ENCODE measurements at places on chromosomes 13 and 19.

- DNase-seq: no peak
These were observed 232.0 kb downstream of the KLF5 start for GRCh38 chr13:73290844-73291243.

- DNase-seq: no peak
These were observed 133.8 kb downstream of the MRPL57 start for GRCh38 chr13:21310220-21310619.

DNA sequence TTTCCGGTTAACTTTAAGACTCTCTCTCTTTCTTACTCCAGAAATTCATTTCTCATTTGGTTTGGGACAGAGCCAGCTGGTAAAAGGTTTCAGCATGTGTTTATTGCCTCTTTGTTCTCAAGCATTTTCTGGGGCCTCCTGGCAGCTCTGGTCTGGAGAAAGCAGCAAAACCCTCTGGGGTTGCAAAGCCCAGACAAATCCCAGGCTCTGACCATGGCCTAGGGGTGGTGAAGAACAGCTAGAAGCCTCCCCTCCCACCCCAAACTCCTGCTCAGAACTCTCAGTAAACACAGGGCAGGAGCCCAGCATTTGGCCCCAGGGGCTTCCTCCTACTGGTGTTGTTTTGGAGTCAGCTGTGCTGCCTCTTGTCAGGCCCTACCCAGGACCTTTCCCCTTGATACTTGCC lies 124.2 kb upstream of the SERP2 start:
- DNase-seq: no peak

- no peak for DNase-seq
These were observed 80.7 kb downstream of the ATP11A start for GRCh38 chr13:112770504-112770903.

DNA sequence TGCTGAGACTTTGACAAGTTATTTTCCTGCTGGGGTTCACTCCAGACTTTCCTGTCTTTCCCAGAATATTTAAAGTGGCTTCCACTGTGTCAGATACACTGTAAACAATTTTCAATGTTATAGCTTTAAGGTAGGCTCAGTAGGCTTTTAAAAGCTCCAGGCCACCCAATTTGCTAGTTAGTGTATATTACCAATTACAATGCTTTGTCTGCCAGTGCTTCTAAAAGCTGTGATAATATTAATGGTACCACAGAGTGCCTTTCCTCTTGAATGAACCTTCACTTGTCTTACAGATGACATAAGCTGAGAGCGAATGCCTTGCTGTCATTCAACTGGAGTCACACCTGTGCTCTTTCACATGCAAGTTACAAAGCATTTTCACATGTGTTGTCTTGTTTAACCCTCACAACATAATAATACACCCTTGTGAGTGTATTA lies 239.7 kb upstream of the HTR2A start:
- no peak for DNase-seq

DNA sequence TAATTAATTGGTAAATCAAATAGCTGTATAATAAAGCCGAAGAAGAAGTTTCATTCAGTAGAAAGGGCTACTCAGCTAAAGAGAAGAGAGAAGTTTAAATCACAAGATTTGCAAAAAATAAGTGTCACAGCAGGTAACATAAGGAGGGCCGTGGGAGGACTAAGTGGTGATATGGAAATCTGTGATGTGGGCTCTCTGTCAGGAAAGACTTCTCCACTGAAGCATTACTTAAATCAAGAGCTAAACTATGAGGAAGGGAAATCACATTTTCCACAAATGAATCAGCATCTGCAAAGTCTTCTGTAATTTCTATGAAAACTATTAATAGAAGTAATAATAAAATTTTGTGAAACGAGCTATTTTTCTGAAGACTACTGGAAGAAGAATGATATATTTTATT lies 153.8 kb downstream of the PCDH9 start:
- no peak for DNase-seq

DNA sequence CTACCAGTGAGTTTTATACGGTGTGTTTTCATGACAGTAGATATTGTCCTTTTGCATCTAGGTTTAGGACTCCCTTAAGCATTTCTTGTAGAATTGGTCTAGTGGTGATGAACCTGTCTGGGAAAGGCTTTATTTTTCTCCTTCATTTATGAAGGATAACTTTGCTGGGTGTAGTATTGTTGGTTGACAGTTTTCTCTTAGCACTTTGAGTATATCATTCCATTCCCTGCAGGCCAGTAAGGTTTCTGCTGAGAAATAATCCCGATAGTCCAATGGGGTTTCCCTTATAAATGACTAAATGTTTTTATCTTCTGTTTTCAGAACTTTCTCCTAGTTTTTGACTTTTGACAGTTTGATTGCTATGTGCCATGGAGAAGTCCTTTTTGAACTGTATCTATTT lies 57.2 kb downstream of the DNAJC3 start:
- no peak for DNase-seq

GRCh38 chr13:43229506-43229905 lies 206.1 kb downstream of the DNAJC15 start:
- DNase-seq: no peak

GRCh38 chr19:42683917-42684513 lies 56.3 kb downstream of the PSG3 start:
- no peak for DNase-seq

DNA sequence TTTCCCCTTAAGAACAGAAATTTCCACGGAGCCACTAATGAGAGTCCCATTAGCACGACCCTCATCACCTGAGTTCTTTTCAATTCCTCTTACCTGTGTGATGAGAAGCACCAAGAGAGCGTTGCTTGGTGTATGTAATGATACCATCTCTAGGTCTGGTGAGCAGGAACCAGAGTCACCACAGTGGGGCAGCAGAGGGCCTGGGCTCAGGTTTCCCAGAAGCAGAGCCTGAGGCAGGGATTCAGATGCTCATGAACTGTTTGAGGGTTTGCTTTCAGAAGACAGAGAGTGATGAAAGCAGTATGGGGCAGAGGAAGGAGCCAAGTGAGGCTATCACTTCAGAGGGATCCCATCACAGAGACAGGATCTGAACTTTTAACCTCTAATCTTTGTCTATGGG lies 3.1 kb upstream of the PTPRH start:
- peak; percentile 24 for DNase-seq

DNA sequence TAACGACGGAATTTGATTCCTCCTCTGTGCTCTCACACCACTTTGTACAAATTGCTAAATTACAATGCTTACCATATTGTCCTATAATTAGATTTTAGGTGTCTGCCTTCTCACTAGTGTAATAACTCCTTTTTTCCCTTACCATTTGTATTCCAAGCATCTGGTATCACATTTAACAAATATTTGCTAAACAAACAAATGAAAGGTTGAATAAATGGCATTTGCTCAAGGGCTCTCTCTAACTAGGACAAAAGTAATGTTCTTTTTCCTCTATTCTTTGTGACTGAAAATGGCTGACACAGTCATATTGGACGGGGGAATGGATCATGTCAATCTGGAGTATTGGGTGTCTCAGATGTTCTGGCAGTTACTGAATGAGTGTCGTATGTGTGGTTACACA lies 99.7 kb downstream of the ENOX1 start:
- DNase-seq: no peak

DNA sequence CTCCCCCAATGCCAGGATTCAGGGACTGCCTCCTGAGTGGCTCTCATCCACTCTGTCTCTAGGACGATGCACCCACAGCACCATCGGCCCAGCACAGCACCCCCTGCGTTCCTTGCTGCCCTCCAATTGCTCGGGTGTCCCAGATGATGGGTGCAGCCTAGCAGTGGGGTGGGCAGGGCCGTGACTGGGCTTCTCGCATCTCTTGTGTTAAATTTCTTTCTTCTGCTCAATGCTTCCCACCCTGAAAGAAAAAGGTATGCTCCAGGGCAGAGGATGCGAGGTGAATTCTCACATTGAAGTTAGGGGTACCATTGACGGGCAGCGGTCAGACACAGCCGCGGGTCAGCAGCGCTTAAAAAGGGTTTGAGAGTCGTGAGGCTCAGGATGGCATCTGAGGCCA lies 232.4 kb upstream of the SGCG start:
- no peak for DNase-seq

DNA sequence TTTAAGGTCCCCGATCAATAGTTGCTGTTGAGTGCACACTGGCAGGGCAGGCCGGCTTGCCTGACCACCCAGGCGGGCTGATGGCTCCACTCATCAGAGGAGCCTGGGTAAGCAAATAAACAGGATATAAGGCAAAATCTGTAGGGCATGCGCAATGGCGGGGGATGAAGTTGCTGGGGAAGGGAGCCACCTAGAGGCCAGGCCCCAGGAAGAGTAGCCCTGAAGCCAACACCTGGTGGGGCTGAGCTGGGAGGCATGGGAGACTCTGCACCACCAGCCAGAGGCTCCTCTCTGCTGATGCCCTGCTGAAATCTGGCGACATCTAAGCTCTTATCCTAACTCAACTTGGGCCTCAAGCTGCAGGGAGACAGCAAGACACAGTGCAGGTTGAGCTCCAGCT lies 324.3 kb downstream of the ZNF536 start:
- DNase-seq: no peak

DNA sequence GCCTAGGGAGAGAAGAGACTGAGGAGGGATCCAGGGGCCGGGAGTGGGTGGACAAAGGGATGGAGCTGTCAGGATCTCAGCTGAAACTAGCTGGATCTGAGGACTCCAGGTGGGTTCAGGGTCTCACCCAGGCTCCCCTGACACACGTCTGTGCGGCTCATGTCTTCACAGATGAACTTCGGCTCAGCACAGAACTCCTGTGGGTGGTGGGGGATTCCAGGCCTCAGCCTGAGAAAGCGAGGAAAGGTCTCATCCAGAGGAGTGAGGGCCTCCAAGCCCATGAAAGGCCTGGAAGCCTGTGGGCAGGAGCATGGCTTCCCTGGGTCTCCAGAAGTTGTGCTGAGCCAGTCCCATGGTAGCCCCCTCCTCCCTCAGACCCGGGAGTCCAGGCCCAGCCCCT lies 1.4 kb downstream of the CAPN12 start:
- DNase-seq: no peak

DNA sequence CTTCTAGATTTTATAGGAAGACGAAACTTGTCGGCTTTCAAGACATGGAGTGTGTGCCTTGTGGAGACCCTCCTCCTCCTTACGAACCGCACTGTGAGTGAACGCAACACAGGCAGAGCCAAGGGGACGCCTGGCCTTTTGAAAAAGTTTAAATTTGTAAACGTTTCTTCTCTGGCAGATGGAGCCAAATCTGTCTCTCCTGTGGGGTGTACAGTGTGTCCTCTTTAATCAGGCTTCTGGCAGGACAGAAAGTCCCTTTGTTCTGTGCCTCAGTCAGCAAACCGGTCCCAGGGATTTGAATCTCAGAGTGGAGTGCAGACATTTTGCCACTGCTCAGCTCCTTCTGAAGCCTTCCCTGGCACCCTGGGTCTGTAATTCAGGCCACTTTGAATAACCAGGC lies 56.5 kb downstream of the TNFRSF19 start:
- DNase-seq: no peak

DNA sequence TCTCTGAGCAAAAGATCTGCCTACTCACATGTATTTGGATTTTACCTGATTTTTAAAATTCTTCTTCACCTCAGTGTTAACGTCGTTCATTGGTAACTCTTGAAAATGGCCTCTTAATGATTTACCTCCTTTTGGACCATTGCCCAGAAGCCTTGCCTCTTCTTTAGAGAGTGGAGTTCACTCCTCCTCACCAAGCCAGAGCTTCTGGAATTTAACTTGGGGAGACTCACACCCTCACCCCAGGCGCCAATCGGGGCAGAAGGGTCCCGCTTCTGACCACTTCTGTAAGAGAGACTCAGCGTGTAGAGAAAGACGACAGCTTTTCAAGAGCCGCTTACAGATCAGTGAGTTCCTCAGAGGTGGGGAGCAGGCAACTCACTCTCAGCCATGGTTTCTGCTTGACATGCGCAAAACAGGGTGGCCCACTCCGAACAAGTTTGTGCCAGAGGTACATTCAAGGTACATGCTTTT lies 2.7 kb downstream of the PNMA8C start:
- no peak for DNase-seq

DNA sequence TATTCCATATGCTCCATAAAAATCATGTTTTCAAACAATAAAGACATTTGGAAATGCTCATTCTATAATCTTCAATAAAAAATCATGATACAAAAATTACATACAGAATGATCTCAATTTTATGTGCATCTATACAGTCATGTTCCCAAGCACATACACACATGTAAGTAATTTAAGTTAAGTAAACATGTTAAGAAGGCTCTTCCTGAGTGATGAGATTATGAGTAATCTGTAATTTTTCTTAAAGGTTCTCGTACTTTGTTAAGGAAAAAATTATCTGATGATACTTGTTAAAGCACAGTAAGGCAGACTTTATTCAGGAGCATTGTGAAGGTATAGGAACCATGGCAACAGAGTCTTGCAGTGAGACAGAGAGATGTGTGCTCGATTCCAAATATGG lies 30.0 kb upstream of the DLEU7 start:
- DNase-seq: no peak

DNA sequence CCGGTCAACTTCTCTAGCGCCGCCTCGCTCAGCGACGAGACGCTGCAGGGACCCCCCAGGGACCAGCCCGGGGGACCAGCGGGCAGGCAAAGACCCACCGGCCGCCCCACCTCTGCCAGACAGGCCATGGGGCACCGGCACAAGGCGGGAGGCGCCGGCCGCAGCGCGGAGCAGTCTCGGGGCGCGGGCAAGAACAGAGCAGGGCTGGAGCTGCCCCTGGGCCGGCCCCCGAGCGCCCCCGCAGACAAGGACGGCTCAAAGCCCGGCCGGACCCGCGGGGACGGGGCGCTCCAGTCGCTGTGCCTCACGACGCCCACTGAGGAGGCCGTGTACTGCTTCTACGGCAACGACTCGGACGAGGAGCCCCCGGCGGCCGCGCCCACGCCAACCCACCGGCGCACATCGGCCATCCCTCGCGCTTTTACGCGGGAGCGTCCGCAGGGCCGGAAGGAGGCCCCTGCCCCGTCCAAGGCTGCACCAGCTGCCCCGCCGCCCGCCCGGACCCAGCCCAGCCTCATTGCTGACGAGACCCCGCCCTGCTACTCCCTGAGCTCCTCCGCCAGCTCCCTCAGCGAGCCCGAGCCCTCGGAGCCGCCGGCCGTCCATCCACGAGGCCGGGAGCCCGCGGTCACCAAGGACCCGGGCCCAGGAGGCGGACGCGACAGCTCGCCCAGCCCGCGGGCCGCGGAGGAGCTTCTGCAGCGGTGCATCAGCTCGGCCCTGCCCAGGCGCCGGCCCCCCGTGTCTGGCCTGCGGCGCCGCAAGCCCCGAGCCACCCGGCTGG lies 11.3 kb downstream of the C19orf25 start:
- no peak for DNase-seq

DNA sequence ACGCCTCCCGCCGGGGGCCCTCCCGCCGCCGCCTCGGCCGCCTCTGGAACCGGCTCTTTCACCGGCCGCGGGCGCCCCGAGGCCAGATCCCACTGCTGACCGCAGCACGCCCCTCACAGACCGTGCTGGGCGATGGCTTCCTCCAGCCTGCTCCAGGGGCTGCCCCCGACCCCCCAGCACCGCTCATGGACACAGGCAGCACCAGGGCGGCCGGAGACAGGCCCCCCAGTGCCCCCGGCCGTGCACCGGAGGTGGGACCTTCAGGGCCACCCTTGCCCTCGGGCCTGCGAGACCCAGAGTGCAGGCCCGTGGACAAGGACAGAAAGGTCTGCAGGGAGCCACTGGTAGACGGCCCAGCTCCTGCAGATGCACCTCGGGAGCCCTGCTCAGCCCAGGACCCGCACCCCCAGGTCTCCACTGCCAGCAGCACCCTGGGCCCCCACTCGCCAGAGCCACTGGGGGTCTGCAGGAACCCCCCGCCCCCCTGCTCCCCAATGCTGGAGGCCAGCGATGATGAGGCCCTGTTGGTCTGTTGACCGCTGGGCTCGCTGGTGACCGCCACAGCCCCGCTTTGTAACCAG lies 13.0 kb downstream of the LRP3 start:
- no peak for DNase-seq

- DNase-seq: no peak
These were observed 412.9 kb downstream of the DIAPH3 start for GRCh38 chr13:59750860-59751259.
